ENCODE measurements at places on chromosomes 2 and 18. TPM values are rescaled to one million over a fixed set of nuclear protein-coding genes. Genes with fewer than 3 reads are reported as not detected.

OSR1 gene
- 17.7 TPM for total RNA-seq

PROM2 gene
- 0.26 TPM for total RNA-seq

LCT gene
- under 0.01 TPM for total RNA-seq

IL36G gene
- total RNA-seq, result not detected

INHA gene
- total RNA-seq, result 0.26 TPM

CHRNG gene
- total RNA-seq, result not detected

MC4R gene
- not detected for total RNA-seq

NABP1 gene
- 117 TPM for total RNA-seq

RGPD3 gene
- 0.17 TPM for total RNA-seq

POMC gene
- total RNA-seq, result 0.66 TPM

C2orf72 gene
- 0.33 TPM for total RNA-seq

UGT1A4 gene
- not detected for total RNA-seq

ALPI gene
- total RNA-seq, result not detected

RGPD4 gene
- not detected for total RNA-seq

B3GNT7 gene
- total RNA-seq, result 0.17 TPM

NDC80 gene
- total RNA-seq, result 9.7 TPM

EDAR gene
- total RNA-seq, result not detected
